ENCODE measurements at places on chromosomes 1 and 21.

DNA sequence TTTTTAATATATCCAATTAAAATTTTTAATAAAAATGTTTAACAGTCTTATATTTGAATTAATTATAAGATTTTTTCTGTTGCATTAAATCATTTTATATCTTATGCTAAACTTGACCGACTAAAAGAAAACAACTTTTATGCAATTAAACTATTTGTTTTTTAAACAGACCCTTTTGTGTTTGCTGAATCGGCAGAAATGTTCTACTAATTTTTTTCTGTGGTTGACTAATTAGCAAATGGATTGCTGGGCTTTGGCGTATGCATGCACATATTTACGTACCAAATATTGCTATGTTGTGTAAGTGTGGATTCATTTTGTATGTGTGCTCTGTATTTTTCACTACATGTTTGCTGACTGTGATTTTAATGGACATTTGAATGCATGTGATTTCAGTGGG lies 174.8 kb downstream of the PBX1 start:
- DNase-seq: no peak

- no peak for DNase-seq
These were observed 4.1 kb downstream of the LRRIQ3 start for GRCh38 chr1:74193908-74194307.

- no peak for DNase-seq
These were observed 151.0 kb downstream of the CLEC20A start for GRCh38 chr1:178345807-178346206.

DNA sequence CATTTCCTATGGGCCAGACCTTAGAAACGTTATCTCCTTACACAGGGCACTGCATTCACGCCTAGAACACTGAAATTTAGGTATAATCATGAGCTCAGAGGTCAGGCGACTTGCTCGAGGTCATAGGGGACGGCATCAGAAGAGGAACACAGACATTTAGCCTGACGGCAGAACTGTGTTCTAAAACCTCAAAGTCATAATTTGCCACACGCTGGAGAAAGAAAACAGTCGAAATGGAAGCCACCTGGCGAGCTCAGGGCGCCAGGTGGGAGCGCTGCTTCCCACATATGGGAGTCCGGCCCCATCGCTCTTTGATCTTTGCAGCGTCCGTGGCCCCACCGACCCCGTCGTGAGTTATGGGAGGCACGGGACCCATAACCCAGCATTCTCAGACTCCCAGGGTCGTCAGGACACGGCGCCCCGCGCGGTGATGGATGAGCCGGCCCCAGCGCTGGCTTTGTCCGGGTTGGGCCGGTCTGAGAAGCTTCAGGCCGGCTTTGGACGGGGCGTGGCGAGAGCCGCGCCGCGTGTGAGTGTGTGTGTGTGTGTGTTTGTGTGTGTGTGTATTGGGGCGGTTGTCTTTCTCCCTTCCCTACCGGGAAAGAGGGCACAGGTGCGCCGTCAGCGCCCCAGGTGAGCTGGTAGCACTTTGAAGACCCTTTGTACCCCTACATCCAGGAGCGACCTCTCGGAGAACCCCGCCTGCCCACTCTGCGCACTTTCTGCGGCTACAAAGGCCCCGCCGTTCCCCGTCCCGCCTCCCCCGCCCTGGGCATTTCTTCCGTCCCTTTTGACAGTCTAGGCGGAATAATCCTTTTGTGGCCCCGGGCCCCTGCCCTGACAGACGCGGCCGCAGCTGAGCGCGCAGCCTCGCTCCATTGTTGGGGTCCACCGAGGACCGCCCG lies 861 bp upstream of the DRAXIN start:
- DNase-seq: no peak

DNA sequence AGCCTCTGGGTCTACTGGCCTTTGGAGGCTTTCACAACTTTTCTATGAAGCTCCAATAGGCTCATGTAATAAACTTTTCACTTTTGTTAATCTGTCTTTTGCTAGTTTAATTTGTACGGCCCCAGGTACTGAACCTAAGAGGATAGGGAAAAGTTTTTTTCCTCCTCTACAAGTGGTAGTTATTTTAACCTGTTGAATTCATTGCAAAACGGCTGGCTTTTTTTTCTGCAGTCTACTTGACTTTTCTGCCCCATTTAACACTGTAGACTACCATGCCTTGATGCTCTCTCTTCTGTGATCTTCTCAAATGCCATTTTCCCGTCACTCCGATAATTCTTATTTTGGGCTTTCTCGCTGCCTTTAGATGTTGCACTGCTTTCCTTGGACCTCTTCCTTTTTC lies 43.6 kb upstream of the DR1 start:
- no peak for DNase-seq

- DNase-seq: no peak
These were observed 27.2 kb downstream of the MRPL37 start for GRCh38 chr1:54227091-54227602.
